ENCODE measurements at places on chromosomes 13 and 19. TPM values are rescaled to one million over a fixed set of nuclear protein-coding genes. Genes with fewer than 3 reads are reported as not detected.

DNA sequence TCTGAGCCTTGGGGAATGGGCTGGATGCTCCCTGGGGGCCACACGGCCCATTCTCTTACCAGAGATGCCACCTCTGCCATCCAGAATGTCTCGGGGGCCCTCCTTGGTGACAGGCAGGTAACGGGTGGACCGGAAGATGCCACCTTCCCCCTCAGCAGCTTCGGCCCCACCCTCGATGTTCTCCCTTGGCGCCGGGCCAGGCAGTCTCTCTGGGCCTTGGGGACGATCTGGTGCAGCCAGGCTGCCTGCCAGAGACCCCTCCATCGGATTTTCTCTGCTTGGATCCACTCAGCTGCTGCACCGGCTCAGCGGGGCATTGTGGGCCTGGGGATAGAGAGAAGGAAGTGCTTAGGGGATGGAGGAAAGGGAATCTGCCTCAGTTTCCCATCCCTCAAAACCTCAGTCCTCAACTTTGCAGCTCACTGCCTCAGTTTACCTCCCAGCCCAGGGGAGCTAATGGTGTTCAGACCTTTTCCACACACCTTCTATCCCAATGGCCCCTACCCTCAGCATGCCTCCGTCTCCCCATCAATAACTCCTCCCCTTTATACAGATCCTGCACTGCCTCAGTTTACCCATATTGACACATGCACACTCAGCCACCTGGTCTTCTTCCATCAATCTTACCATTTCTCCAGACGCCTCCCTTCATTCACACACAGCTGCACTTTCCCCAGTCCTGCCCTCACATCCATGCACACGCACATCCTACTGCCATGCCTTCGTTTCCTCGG lies 1.5 kb downstream of the WIZ start:
- no peak for DNase-seq

The CEACAM16 gene
- not detected for polyA plus RNA-seq

DNA sequence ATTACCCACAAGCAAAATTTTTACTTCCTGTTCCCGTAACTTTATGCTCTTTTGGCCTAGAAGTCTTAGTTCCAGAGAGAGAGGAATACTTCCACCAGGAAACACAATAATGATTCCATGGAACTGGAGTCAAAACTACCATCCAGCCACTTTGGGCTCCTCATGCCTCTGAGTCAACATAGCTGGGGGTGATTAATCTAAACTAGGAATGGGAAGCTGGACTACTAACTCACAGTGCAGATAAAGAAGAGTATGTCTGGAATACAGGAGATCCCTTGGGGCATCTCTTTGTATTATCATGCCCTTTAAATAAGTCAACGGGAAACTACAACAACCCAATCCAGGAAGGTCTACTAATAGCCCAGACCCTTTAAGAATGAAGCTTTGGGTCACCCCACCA lies 8.9 kb upstream of the ELF1 start:
- no peak for DNase-seq

The C5AR2 gene
- 0.47 TPM for polyA plus RNA-seq

DNA sequence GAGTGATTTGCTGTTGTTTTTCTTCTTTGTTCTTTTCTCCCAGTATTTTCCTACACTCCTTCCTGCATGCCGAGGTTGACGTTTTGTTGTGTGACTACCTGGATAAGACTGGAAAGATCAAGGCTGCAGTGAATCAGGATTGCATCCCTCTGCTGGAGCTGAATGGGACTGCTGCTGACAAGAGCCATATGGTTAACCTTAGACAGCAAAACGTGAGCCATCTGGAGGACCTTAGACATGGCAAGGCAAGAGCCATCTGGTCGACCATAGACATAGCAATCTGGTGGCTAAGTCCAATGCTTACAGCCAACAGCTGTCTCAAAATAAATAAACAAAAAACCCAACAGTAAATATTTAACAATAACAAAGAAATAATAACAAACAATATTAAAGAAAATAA lies 42.6 kb upstream of the ZNF91 start:
- no peak for DNase-seq
